Calu3 (cell line): ENCODE measurements at places on chromosomes 2 and 18.
A peak's percentile ranks its signal among the peaks of the same experiment; 100 is the strongest.

GRCh38 chr2:68248361-68248760 is 4.0 kb downstream of the PPP3R1 start:
- DNase-seq: no peak

DNA sequence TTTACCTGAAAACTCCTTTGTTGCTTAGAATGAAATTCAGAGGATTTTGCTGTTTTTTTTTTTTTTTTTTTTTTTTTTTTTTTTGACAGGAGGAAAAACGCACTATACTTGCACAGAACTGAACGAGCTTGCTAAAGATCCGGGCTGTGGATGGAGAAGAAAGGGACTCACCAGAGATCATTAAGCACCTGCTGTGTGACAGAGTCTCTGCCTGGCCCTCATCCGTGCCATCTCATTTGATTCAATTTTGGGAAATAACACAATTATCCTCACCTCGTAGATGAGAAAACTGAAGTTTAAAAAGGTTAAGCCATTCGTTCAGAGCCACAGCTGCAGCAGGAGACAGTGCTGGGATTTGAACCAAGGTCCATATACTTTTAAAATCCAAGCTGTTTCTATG is 775.4 kb upstream of the ID2 start:
- no peak for DNase-seq

DNA sequence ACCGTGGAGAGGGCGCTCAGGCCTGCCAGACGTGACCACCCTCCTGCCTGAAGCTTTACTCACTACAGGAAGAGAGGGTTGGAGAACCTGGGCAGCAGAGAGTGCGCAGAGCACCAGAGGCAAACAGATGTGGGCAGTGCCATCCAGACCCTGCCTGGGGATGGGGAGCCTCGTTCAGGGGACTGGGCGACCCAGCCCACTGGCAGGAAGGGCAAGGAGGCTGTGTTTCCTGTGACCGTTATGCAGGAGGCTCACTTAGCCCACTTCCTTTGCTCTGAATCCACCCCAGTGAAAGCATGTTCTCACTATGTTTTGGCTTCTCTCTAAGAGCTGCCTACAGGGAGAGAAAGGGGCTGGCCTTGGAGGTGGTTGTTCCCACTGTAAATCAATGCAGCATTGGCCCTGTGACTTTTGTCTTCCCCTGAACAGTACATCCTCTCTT is 23.0 kb upstream of the ACKR3 start:
- DNase-seq: no peak

GRCh38 chr2:1664698-1665097 is 79.6 kb downstream of the PXDN start:
- no peak for DNase-seq

GRCh38 chr2:127584047-127584446 is 48.6 kb downstream of the MYO7B start:
- DNase-seq: no peak

- DNase-seq: no peak
Measured at GRCh38 chr2:45293182-45293581, 283.9 kb upstream of the SIX2 start.

- DNase-seq: no peak
Measured at GRCh38 chr2:135218426-135218825, 166.3 kb downstream of the RAB3GAP1 start.

DNA sequence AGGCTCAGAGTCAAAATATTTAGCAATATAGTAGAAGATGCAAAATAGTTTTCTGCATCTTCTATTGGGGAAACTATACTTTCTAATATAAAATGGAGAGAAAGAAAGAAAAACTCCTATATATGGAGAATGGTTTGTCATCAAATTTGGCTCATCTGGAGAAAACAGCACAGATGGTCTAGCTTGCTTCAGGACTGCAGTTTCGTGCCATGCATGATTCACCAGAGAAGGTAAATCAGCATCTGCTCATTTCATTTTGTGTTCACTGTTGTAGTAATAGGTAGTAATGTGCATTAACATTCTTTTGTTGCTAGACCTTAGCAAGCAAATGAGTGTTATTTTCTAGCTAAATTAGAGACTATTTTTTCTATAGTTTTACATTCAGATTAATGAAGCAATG is 179.0 kb downstream of the ASXL3 start:
- DNase-seq: no peak

DNA sequence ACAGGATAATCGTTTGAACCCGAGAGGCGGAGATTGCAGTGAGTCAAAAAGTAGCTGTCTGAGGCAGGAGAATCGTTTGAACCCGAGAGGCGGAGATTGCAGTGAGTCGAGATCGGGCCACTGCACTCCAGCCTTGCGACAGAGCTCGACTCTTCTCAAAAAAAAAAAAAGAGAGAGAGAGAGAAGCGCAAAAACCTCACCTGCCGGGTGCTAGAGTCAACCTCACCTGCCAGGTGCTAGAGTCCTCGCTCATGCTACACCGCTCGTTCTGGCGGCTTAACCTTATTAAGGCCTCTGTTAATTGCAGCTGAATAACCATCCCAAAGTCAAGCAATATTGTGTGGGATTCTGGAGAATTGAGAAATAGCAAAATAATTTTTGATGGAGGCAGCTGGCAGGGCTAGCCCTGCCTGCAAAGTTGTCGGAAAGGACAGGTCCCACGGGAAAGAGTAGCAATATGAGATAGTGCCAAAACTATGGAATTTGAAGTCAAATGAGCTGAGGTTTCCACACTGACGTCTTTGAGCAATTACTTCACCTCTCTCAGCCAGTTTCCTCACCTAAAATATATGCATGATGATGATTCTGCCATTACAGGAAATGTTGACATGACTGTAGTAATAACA is 644 bp upstream of the DYM start:
- DNase-seq: no peak

DNA sequence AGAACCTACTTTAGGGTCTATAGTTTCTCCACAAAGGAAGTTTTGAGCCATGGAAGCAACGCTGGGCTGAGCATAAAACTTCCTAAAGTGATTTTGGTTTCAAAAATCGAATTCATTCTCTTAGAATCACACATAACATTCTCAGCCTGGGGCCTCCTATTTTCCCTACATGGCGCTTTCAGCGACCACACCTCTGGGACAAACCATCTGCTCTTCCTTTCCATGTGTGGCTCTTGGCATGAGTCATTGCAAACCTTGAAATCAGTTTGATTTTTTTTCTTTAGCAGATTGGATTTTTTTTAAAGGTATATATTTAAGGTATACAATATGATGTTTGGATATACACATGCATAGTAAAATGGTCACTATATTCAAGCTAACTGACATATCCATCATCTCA is 72.5 kb upstream of the APCDD1 start:
- DNase-seq: no peak

DNA sequence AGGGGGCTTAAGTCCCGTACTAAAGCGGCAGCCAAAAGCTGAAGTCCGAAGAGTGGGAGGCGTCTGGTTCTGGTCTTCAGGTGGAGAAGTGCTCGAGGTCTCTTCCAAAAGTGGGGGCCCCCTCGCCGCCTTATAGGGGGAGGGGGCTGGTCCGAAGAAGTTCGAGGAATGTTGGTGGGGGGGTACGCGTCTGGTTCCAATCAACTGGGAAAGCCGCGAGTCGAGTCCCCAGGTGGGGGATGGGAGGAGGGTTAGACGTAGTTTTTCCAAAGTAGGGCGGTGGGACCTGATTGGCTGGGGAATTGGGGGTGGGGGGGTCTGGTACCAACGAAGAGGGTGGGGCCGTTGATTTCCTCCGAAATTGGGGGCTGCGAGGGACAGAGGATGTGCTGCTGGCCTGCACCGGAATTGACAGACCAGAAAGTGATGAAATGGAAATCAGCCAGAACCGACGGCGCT is 594 bp downstream of the ITM2C start:
- DNase-seq: no peak

DNA sequence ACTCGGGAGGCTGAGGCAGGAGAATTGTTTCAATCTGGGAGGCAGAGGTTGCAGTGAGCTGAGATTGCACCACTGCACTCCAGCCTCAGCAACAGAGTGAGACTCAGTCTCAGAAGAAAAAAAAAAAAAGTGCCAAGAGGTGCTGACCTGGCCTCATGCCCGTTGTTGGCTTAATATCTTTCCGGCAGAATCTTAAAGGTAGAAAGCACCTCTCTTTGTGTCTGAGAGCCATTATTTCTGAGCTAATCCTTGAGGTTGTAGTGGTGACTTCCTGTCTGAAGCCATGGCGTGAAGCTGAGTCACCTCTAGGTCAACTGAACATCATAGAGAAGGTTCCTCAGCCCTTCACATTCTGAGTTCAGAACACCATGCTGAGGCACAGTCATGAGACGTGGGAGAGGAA is 60.4 kb downstream of the WDSUB1 start:
- DNase-seq: no peak

- no peak for DNase-seq
Measured at GRCh38 chr18:49743117-49743567, 70.2 kb downstream of the ACAA2 start.

- DNase-seq: no peak
Measured at GRCh38 chr2:118177884-118178283, 89.6 kb downstream of the INSIG2 start.

- DNase-seq: no peak
Measured at GRCh38 chr2:176159663-176160250, 2.6 kb downstream of the HOXD3 start.

GRCh38 chr2:218993345-218994315 is at the start of gene CRYBA2:
Gene CRYBA2 (minus strand): TSS chr2:218993422. CDS start chr2:218993176, 246 bp downstream.
- DNase-seq: peak; percentile 43

GRCh38 chr2:120313695-120314615 is 32.0 kb upstream of the INHBB start:
- no peak for DNase-seq

DNA sequence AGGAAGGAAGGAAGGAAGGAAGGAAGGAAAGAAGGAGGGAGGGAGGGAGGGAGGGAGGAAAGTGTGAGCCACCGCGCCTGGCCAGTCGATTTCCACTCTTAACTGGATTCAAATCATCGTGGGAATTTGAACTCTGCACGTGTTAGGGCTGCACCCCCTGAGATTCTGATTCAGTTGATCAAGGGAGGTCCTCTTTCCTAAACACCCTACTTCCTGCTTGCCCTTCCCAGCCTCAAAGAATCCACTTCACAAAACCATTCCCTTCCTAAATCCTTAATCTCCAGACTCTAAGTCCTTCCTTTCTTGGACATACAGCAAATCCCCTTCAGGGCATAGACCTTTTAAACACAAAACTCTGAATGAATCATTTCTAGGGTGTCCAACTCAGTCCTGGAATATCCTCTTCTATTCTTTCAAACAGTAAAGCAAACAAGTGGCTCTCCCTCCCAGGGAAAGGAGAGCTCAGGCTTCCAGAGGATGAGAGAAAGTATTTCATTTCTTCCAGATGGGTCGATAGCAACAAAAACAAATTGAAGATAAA is 68.2 kb upstream of the MBOAT2 start:
- DNase-seq: no peak

DNA sequence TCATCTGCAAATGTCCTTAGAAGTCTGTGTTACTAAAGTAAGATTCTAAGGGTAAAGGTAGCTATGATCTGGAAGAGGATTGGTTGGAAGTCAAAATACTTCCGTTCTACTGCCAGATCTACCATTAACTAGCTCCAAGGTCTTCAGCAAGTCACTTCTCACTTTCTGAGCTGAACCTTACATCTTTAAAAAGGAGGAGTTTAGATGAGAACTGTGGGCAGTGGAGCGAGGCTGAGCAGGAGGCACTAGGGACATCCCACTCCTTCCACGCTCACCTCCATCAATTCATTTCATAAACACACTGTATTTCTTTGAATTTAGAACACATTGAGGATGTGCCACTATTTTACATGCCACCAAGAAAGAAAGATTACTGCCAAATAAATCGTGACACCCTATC is 143.0 kb downstream of the ABCA12 start:
- no peak for DNase-seq

GRCh38 chr18:26579941-26580618 is 31.7 kb upstream of the KCTD1 start:
- DNase-seq: peak; percentile 81

DNA sequence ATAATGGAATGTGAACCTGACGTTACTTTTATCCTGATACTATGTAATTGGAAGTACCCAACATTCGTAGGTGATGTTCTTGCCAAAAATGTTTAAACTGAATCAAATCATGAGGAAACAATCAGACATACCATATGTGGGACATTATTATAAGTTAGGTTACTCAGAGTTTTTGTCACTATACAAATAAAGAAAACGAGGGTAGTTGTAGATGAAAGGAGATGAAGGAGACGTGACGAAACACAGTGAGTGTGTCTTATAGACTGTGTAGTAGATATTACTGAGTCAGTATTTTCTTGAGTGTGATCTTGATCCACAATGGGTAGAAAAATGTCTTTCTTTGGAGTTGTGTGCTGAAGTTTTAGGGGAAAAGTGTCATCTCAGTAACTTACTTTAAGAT is 176.8 kb downstream of the ZNF407 start:
- DNase-seq: no peak

DNA sequence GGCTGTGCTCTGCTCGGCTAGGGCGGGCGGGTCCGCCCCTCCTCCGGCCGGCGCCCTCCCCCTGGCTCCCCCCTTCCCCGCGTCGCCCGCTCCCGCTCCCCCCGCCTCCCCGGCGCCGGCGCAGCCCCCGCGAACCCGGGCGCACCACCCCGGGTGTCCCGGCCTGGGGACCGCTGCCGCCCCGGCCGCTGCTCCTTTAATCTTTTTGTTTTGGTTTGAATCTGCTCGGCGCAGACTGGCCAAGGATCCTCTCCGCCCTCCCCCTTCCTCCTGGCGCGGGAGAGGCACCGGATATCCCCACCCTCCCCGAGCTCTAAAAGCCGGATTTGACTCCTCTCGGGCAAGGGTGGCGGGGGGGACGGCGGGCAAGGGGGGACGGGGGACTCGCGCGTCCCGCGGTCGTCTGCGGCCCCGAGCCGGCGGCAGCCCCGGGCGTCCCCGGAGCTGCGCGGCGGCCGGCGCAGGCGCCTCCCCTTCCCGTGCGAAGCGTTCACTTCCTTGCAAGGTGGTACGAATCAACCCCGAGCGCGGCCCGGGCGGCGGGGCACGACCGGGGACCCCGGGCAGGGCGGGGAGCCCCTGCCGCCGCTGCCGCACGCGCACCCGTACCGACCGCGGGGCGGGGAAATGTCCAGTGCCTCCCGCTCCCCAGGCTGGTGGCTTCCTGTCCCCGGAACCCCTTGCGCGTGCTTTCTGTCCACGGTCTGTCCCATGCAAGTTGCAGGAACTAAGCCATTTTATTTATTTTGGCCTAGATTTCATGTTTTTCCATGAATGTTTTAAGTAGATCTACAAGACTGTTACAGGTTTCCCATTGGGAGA is at the start of gene PTGR3:
TSS of gene PTGR3 (minus strand) at position 11 of the 822 bp plus-strand sequence. CDS start 81 bp downstream, outside the sequence.
- DNase-seq: peak; percentile 85

- DNase-seq: no peak
Measured at GRCh38 chr2:121178730-121179129, 106.3 kb downstream of the TFCP2L1 start.

GRCh38 chr2:157592948-157593347 is 35.7 kb downstream of the ACVR1C start:
- no peak for DNase-seq

- DNase-seq: no peak
Measured at GRCh38 chr18:74514860-74515495, 18.8 kb downstream of the CNDP2 start.
